ENCODE measurements at places on chromosomes 4 and X.

- DNase-seq = no peak
These were observed 35.9 kb upstream of the CXCL8 start for GRCh38 chr4:73704314-73705055.

DNA sequence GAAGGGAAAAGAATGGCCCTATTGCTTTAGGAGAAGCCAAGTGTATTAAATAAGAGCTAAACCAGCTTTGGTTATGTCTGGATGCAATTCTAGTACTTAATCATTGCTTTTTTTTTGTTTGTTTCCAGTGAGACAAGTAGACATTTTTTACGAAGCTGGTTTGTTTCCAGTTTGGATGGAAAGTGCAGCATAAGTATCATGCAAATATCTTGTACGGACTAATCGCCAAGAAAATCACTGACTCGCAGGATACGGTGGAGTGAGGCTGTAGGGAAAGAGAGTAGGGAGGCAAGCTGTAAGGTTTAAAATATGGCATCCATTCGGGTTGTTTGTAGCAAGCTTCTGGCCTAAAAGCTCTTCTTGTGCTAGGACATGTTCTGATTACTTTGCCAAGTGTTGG is 64.8 kb downstream of the HPGD start:
- no peak for DNase-seq

- DNase-seq = no peak
These were observed 242.9 kb upstream of the GK2 start for GRCh38 chr4:79650794-79651431.

- no peak for DNase-seq
These were observed 547 bp upstream of the CLGN start for GRCh38 chr4:140427919-140428471.

- no peak for DNase-seq
These were observed 5.7 kb upstream of the DGAT2L6 start for GRCh38 chrX:70171624-70172023.

Measured in stimulated activated CD4-positive, alpha-beta T cell treated with anti-CD3 and anti-CD28 coated beads, TNF-alpha, amount 100 ng/mL, for 1 hour (primary cell).